ENCODE measurements at places on chromosomes 1 and 21.

- DNase-seq, result peak; percentile 2
Measured at GRCh38 chr1:157963713-157964112, 29.7 kb upstream of the KIRREL1 start.

DNA sequence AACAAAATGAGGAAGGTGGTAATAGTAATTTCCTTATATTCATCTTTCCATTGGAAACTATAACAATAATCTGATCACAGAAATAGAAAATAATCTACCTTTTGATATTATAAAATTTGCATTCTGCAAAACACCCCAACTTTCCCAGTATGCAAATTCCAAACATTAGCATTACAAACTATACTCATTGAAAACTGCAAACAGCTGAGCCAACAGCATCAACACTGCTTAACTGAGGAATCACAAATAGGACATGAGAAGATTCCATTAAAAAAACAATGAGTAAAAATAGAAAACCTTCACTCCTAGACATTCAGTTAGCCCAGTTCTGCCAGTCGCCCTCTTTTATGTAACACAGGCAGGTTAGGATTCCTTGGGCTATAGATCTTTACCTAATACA, 18.1 kb downstream of the ZNF281 start:
- DNase-seq, result no peak

GRCh38 chr1:111496398-111496797, 7.0 kb downstream of the ADORA3 start:
- no peak for DNase-seq

DNA sequence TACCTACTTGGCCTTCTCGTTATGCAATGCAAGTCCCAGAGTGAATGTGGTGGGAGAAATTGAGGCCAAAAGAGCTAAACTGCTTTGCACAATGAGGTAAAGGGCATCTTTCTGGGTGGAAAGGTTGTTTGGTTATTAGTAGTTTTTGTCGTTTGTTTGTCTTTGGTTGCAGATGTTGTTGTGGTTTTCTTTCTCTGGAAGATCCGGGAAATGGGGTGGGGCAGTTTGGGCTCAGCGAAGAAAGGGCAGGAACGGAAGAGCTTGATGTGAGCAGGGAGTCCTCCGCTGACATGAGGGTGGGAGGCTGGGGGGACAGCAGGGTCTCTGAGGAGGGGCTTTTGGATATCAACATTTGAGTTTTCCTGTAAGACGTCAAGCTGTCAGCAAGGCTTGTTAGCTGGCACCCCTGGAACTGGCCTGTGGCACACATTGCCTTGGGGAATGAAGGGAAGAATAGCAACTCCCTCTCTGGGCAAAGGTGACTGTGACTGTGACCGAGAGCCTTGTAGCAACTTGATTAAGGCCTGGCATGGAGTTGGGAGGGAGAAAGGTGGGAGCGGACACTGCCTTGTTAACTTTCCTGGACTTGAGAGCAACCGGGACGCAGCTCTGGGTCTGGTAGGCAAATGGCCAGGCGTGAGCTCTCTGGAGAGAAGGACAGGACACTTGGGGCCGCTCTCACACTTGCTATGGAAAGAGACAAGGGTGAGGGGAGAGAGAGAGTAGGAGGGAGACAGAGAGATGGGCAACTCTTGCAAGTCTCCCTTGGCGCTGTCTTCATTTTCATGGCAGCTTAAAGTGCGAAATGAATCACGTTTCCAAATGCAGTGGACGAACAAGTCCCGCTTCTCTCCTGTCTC, 15.4 kb upstream of the OPRD1 start:
- no peak for DNase-seq

DNA sequence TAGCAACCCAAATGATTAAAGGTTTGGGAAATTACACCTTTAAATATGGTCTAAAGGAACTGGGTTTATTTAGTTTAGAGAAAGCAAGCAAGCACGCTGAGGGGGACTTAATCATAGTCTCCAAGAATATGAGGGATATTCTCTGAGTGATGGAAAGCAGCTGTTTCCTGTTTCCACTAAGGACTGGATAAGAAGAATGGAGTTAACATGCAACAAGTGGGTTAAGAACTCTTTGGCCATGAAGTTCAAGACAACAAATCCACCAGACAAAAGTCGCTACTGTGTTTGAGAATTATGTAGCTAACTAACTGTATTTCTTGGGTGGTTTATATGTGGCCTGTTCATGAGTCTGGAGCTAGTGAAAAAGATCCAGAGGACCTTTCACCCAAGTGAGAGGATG, 85.7 kb downstream of the TGFB2 start:
- DNase-seq, result no peak

DNA sequence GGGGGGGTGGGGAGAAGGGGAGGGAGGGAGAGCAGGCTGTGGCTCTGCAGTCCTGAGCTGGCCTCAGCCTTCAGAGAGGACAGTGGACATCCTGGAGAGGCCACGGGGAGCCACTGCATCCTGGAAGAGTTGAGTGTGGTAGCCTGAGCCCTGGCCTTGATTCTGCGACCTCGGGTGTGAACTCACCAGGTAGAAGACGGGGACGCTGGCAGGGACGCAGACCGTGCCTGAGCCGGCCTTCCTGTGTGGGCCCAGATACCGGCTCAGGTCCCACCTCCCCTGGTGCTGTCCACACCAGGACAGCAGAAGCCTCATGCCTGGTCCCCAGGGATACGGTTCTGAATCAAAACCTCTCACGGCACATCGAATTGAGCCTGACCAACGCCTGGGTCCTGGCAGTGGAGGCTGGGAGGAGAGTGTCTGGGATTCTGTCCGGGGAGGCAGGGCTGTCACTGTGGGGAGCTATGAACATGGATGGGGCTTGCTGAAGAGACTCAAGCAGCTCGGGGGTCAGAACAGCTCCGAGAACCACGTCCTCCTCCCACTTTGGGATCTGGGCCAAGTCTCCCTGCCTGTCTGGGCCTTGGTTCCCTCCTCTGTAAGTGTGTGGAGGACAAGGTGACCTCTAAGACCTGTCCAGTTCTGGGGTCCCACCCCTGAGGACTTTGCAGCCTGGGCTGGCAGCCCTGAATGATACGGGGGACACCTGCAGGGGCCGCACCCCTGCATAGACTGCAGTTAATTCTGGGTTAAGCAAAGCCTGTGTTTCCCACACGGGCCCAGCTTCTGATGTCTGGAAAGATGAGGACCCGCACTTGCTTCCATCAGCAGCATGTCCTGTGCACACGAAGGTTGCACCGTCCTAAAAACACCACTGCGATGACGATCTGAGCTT, 30.4 kb downstream of the RRP1 start:
- DNase-seq, result no peak

- DNase-seq, result no peak
Measured at GRCh38 chr1:90513956-90514355, 203.1 kb downstream of the BARHL2 start.

- DNase-seq, result no peak
Measured at GRCh38 chr1:109160071-109160840, 46.3 kb downstream of the ELAPOR1 start.

GRCh38 chr1:93784538-93784937, 94.5 kb downstream of the DNTTIP2 start:
- no peak for DNase-seq

DNA sequence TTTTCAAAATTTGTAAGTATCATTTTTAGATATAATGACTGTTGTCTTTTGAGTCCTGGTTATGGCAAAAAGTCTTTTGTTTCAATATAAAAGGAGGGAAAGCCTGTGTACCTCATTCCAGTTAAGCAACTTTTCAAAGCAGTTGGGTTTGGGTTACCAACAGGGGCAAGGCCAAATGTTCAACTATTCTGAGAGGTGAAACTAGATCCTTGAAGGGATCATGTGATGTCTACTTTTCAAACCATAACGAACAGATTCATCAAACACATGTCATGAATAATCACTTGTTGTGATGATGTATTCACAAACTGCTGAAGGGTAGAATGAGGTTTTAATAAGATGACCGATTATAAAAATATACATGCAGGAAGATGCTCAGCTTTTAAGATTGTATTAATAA, 171.3 kb downstream of the HHAT start:
- DNase-seq, result peak; percentile 74

DNA sequence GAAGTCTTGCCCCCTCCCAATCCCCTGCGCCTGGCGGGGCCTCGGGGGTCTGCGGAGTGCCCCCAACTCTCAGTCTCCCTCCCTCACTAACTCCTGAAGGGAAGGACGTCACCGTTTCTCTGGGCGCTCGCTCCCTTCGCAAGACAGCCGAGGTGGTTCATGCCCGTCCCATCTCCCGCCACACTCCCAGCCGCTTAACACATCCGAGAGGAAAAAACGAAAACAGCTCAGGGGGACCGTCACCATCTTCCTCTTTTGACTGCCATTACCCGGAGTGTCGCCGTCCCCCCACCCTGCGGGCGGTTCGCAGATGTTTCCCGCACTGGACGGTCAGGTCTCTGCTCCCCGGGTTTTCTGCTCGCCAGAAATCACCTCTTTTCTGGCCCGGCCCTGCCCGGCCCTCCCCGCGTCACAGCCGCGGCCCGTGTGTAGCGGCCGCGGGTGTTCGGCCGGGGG, 532 bp downstream of the ERO1B start:
- DNase-seq, result peak; percentile 32

DNA sequence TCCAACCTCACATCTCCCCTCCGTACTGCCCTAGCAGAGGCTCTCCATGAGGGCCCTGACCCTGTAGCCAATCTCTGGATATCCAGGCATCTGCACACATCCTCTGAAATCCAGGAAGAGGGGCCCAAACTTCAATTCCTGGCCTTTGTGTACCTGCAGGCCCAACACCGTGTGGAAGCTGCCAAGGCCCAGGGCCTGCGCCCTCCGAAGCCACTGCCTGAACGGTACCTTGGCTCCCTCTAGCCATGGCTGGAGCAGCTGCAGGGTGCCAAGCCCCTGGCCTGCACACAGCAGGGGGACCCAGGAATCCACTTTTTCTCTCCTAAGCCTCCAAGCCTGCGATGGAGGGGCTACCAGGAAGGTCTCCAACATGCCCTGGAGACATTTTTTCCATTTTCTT, 84.2 kb downstream of the PTGER3 start:
- DNase-seq, result no peak

DNA sequence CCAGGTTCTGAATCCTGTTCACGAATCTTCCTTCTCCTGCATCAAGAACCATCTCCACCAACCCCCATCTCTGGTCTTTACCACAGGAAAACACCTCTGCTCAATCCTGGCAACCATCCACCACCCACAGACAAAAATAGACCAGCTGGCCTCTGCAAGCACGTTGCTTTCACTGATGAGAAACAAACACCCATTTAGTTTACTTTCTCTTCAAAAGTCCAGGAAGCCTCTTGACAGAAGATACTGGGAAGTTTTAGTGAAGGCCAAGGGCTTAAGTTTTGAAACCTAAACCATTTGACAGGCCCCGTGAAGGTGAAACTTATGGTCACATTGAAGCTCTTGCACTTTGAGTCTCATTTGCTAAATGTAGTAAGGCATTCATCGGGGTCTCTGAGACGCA, 122.6 kb upstream of the PPP2R5A start:
- DNase-seq, result peak; percentile 10

DNA sequence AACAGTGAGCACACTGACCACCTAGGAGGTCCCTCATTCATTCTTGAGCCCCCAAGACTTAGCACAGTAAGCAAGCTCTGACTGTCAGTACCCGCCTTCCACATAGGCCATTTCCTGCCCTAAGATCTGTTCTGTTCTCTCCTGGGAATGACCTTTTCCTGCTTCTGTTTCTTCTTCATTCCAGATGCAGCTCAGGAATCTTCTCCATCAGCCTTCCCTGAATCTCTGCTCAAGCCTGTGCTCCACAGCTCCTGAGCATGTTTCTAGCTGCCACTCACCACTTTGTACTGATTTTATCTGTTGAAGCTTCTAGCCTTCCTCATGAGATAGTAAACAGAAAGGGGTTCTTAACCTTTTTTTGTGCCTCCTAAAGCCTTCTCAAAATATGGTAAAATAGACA, 56.6 kb downstream of the ZNF281 start:
- DNase-seq, result no peak

GRCh38 chr1:70140343-70140742, 65.0 kb downstream of the LRRC40 start:
- DNase-seq, result no peak

DNA sequence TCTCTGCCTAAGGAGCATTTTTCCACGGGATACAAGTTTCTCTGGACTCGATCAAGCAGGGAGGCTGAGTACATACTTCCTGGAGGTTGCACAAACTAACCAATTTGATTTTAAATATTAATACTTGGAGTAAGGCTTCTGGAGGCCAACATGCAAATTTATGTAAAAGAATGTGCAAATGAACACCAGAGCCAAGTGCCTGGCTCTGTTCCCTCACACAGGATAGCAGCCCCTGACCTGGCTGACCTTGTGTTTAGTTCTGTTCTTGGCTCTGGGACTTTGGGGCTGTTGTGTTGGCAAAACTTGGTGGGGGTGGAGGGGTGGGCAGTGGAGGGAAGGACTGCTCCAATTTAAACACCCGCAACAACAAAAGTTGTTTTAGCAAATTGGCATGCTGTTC, 34.2 kb downstream of the CNIH3 start:
- no peak for DNase-seq

- DNase-seq, result no peak
Measured at GRCh38 chr1:13456904-13457532, 46.8 kb downstream of the PRAMEF20 start.

DNA sequence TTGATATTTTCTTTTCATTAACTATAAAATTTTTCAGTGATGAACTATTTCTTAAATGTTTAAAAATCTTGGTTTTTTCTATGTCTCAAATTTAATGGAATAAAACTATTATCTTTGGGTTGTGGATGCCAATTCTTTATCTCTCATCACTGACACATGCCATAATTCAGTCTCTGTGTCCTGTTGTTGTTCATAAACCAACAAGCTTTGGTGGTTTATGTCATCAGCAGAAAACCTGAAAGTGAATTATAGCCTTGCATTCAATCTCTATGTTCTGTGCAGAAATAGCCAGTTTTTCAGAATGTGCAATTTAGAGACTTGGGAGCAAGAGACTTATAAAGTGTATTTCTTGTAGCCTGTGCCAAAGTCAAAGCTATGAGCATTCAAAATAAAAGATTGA, 462.6 kb upstream of the ADGRL4 start:
- no peak for DNase-seq

DNA sequence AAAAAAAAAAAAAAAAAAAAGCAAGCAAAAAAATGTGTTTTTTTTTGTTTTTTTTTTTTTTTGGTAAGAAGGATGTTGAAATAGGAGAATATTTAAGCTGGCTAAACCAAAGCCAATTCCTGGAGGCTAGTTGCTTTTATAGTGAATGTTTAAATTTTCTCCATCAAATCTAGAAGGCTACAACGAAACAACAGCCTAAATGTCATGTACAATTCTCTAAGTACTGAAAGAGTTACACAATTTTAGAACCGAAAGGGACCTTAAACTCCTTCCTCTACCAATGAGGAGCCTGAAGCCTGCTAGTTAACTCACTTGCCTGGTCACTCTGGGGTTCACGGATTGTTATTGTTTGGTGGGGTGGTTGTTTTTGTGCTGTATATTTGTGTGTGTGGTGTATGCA, 3.5 kb downstream of the WLS start:
- DNase-seq, result no peak

- no peak for DNase-seq
Measured at GRCh38 chr1:171256940-171257606, 8.8 kb downstream of the FMO1 start.

- DNase-seq, result no peak
Measured at GRCh38 chr21:39362733-39363132, 13.8 kb upstream of the HMGN1 start.

Data from NCI-H2171 (cell line).